Stimulated activated naive CD4-positive, alpha-beta T cell treated with Interleukin-2 at 50 U/mL for 16 hours (primary cell): ENCODE measurements at places on chromosomes 5 and 9.

DNA sequence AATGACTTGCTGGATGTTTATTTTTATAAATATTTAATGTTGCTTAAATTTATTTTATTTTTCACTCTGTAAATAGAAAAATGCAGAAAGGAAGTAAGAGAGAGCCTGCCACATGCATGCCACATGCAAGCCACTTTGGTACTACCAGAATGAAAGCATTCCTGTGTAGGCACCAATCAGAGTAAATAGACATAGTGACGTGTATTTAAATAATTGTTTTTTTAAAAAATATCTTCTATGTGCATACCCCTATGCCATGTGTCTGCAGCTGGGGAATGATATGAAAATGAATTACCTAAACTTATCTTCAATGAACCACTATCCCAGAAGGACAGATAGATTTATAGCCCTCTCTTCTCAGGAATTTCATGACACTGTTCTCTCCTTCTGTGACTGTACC is 651.5 kb upstream of the RIOK2 start:
- no peak for DNase-seq

GRCh38 chr5:175464074-175464941 is 14.1 kb upstream of the SFXN1 start:
- DNase-seq: peak; percentile 42

GRCh38 chr5:1883925-1884677 is 1.4 kb upstream of the IRX4 start:
- DNase-seq: no peak

DNA sequence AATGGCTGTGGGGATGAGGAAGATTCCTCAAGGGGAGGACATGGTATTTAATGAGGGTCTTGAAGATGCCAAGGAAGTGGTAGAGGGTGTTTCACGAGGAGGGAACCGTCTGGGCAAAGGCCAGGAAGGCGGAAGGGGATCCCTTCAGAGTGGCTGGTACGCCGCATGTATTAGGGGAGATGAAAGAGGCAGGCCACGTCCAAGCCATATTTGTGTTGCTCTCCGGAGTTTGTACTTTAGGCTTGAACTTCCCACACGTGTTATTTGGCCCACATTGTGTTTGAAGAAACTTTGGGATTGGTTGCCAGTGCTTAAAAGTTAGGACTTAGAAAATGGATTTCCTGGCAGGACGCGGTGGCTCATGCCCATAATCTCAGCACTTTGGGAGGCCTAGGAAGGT is 1.2 kb downstream of the FXN start:
- no peak for DNase-seq

- DNase-seq: no peak
These were observed 41.3 kb downstream of the MAP3K1 start for GRCh38 chr5:56856541-56857178.

DNA sequence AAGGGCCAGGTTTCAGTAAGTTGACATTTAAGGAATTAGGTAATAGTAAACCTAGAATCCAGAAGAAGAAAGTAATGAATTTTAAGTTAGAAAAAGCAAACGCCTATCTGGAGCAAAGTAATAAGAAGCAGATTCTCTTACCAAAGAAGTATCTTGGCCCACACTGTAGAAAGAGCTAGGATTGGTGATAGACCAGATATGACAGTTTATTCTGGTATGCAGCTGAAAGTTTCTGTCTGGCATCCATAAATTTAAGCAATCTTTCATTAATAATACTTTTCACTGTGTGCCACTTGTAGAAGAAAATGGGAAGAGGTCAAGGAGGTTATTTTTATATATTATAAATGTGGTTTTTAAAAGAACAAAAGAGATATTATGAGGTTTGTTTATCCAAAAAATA is 3.0 kb downstream of the RECK start:
- DNase-seq: no peak

GRCh38 chr5:163496286-163496685 is 9.1 kb upstream of the MAT2B start:
- DNase-seq: no peak

GRCh38 chr5:58542709-58543108 is 40.2 kb upstream of the RAB3C start:
- DNase-seq: no peak

- no peak for DNase-seq
These were observed 12.8 kb downstream of the UGCG start for GRCh38 chr9:111909444-111909843.

GRCh38 chr9:92634712-92635605 is 35.0 kb downstream of the IPPK start:
- peak; percentile 37 for DNase-seq

DNA sequence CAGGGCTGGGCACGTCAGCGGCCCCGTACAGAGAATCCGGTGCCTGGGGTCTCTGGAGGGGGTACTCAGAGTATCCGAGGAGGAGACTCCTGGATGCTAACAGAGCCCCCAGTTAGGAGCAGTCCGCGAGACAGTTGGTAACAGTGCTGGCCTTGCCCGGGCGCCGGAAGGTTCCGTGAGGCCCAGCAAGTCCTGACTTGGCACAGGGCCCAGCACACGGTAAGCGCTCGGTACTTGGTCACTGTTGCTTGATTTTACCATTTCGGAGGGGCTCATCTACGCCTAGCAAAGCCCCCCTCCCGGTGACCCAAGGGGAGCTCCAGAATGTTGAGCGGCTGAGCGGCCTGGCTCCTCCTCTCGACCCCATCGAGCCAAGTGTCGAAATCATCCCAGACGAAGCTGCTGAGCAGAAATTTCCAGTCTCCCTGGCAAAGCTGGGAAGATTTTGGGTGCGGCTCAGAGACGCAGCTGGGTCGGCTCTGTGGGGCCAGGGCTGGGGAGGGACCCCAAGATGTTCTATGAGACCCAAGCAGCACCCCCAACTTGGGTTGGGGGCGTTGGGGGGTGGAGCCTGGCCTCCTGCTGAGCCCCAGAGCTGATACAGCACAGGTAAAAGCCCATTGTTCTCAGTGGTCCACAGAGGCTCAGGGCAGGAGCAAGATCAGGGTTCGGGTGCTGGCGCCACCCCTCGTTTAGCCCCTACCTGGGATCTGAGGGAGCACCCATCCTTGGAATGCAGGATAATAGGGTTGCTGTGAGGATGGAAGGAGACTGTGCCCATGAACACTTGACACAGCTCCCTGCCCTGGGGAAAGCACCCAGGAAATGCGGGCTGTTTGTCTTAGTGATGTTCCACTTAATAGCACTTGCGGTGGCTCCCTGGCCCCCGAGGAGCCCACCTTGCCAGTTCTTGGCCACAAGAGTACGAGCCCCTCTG is 137.2 kb downstream of the C9orf50 start:
- DNase-seq: no peak

DNA sequence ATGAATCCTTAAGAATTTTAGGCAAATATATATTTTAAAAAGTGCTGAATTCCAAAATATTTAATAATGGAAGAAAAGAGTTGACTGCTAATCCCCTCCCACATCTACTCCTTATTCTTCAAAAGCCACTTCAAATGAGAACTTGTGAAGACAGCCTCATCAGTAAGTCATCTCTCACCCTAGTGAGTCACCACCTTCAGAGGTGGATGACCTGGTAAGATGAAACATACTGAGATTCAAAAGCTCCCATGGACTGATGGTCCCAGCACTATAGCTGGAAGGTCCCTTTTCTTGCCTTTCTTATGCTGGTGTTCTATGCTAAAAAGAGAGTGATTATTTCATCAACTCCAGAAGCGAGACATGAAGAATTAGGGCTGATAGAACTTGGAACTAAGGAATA is 37.8 kb upstream of the SPDL1 start:
- DNase-seq: no peak

GRCh38 chr5:31487506-31487905 is 44.4 kb downstream of the DROSHA start:
- DNase-seq: no peak

GRCh38 chr9:121670431-121670830 is 19.0 kb downstream of the DAB2IP start:
- no peak for DNase-seq

GRCh38 chr9:99628849-99629620 is 192.7 kb upstream of the NR4A3 start:
- no peak for DNase-seq

GRCh38 chr5:31427013-31427723 is 104.7 kb downstream of the DROSHA start:
- DNase-seq: no peak

- no peak for DNase-seq
These were observed 136.5 kb downstream of the MRPL36 start for GRCh38 chr5:1663186-1663585.

GRCh38 chr5:5140479-5141338 is 579 bp downstream of the ADAMTS16 start:
- no peak for DNase-seq

- DNase-seq: no peak
These were observed at the start of the genes BHMT2 and DMGDH for GRCh38 chr5:79069488-79070349. Gene BHMT2, plus strand, starts transcription at chr5:79069767. Its CDS starts 16 bp downstream, at chr5:79069783. Gene DMGDH, minus strand, starts transcription at chr5:79069674. Its CDS starts 54 bp downstream, at chr5:79069620.

- DNase-seq: no peak
These were observed 65.8 kb upstream of the BRINP1 start for GRCh38 chr9:119435076-119435475.

- no peak for DNase-seq
These were observed 477.6 kb downstream of the ZSWIM6 start for GRCh38 chr5:61809651-61810050.

DNA sequence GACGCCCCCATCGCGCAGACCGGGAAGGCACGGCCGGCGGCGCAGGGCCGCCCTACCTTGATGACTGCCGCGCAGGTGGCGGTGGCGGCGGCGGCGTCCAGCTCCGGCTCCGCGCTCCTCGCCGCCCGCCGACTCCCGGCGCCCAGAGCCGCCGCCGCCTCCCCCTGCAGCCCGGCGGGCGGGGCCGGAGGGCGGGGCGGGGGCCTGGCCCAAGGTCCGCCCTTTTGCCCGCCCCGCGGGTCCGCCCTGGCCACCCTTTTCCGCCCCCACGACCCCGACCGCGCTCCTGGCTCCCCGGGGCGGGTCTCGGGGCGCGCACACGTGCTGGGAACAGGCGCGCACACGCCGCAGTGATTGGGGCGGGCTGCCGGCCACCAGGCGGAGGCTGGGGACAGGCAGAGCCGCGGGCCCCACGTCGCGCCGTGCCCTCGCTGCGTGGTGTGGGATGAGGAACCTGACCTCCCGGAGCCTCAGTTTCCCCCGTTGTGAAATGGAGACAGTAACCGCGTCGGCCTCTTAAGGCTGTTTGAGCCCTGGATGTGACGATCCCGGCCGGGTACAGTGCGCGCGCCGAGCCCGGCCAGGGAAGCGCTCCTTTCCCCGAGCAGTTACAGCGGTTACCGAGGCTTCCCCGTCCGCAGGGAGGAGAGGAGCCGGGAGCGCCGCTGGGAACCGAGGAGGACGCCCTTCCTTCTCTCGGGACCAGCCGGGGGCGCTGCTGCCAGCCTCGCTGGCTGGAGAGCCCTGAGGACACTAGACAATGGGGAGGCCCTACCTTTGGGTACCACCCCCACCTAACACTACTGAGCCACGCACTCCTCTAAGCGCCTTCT is at the start of gene CORO2A:
CORO2A (minus strand) TSS at position 135 of the 833 bp plus-strand sequence. CDS start 34,977 bp downstream, outside the sequence.
- DNase-seq: peak; percentile 69

DNA sequence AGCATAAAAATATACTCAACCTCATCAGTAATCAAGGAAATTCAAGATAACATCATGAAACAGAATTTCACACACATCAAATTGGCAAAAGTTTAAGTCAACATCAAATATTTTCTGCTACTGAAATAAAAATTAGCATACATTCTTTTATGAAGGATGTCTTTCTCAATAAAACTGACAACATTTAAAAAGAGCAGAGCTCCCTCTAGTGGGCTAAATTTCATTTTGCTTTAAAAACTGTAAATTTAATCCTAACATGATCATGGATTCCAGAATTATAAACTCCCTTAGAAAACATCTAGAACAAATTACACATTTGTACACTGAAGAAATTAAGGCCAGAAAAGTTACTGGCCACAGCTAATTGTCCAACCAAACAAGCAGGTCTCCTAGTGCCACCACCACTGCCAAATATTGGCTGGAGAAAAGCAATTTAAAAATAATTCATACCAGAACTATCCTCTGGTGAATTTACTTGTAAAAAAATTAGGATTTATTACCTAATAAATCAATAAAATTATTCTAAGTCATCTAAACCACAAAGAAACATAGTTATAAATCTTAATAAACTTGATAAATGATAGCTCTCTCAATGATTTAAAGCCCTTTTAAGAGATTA is 31.2 kb downstream of the DEPDC1B start:
- no peak for DNase-seq

DNA sequence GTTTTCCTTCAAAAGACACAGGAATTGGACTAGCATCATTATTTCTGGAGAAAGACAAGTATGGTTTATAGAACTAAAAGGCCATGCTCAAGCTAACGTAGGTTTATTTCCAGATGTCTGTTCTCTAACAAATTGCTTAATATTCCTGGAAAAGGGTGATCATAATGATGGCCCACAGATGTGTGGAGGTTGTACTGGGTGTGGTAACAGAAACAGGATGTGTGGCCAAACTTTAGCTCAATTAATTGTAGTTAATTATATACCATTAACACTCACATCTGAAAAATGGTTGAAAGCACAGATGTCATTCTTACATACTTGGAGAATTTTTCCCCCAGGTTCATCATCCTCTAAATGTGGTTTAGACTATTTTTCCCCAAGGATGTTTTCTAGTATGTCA is 292.7 kb upstream of the RASA1 start:
- no peak for DNase-seq

GRCh38 chr5:143102411-143102810 is 301.1 kb downstream of the NR3C1 start:
- DNase-seq: no peak

DNA sequence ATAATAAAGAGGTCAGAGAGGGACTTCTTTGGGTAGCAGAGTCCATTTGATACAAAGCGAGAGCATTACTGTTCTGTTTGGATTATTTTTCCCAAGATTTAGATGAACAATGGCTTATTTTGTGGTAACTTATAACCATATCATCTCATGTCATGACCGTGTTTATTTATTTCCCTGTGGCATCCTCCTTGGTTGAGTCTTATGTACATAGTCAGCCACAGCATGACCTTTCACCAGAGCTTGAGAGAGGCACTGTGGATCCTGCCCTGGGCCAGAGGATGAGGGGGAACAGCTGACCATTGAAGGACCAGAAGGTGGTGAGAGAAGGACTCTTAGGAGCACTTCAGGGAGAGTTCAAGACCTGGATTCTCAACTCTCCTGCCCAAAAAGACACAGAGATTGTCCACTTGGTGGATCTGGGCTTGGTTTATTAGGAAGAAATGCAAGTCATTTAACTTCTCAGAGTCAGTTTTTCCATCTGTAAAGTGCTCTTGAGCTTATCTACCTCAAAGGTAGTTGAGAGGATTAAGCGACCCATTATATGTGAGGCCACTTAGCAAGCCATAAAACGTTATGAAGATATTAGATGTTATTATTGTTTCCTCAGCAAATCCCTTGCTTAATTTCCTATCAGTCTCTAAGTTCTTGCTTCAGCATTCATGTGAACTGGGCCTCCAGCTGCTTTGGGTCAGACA is 51.4 kb downstream of the PPIC start:
- DNase-seq: no peak
